ENCODE measurements at places on chromosomes 12 and 14.

- no peak for DNase-seq
These were observed 146.9 kb downstream of the BCL11B start for GRCh38 chr14:99125113-99125512.

GRCh38 chr14:77708749-77709148 lies 846 bp downstream of the SLIRP start:
- no peak for DNase-seq

GRCh38 chr12:5780536-5780935 lies 164.5 kb downstream of the ANO2 start:
- DNase-seq, result no peak

DNA sequence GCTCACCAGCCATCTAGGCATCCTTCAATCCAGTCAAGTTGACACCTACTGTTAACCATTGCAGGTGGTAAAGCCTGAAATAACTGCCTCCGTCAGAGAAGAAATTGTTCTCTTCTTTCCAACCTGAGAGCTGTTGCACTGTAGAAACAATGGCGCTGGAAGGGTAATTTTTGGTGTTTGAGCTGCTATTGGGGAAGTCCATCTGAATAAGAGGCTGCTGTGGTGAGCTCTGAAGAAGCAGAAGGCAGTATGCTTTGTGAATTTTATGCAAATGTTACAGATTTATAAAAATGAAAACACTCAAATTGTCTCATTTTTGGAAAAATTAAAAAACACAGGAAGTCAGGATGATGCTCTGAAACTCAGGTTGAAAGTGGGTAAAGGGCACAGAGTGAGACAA lies 60.2 kb downstream of the SNAPC1 start:
- DNase-seq, result no peak

GRCh38 chr12:40078266-40078665 lies 27.6 kb downstream of the SLC2A13 start:
- no peak for DNase-seq

DNA sequence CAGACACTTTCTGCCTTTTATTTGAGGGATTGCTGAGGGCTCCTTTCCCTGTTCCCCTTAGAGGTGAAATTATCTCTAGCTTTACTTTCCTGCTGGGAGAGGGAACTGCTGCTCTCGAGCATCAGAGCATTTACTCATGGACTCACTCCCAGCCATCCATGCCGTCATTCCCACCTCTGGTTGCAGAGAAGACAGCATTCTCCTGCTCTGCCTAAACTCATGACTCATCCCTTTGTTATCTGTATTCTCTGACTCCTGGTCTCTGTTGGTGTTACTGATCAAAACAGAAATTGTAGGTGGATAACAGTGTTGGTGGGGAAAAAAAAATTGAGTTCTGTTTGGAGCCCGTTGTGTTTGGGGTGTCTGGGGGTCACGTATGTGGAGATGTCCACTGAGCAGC lies 159.3 kb downstream of the TTC8 start:
- peak; percentile 66 for DNase-seq

DNA sequence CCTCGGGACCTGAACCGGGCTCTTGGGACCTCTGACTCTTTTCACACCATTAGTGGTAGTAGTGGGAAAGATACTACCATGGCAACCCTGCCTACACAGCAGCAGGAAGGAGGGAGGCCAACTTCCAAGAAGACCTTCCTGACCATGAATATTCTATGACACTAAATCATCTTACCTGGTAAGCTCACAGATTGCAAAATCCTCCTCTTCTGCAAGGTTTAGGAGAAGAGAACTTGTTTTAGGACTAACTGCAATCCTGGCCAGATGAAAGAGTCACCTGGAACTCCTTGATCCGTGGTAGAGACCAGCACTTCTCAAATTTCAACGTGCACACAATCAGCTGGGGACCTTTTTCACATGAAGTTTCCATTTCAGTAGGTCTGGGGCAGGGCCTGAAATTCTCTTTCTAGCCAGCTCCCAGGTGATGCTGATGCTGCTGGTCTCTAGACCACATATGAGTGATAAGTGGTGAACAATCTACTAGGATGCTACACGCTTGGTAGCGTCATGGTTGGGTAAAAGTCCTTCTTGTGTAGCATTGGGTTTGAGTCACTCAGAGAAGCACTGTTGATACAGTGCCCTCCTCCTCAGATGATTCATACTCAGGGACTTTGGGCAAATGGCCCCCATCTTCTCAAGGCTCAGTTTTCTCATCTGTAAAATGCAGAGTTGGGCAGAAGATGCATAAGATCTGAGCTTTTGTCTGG lies 35.6 kb upstream of the FICD start:
- no peak for DNase-seq

All from GM04503 (cell line).